ENCODE measurements at places on chromosomes 11 and 22.

- no peak overlapping the region for H3K27ac ChIP-seq
- no peaks in the 10 kb centered on the region for H3K27me3 ChIP-seq
- H3K4me1 ChIP-seq = no peaks in the 10 kb centered on the region
- no peak for DNase-seq
- H3K4me3 ChIP-seq = no peak overlapping the region
Observed at GRCh38 chr11:75603791-75604736, 42.0 kb downstream of the SERPINH1 start.

- H3K27ac ChIP-seq = no peak overlapping the region
- no peaks in the 10 kb centered on the region for H3K4me1 ChIP-seq
- H3K36me3 ChIP-seq = no peaks in the 10 kb centered on the region
- H3K27me3 ChIP-seq = no peaks in the 10 kb centered on the region
- DNase-seq = no peak
Observed at GRCh38 chr11:105935791-105936190, 86.2 kb downstream of the MSANTD4 start.

DNA sequence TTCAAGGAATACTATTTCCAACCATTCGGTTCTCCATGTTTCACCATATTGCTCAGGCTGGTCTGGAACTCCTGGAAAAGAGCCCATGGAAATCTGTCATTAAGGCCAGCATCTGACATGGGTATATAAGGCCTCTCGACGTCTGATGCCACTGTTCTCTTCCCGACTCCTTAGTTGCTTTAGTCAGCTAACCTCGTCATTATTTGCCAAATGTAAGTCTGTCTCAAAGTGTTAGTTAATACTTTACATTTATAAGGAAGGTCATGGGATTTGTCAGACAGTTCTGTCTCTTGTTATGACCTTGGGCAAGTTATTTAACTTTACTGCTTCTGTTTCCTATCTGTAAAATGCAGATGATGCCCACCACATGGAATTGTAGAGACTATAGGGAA, 1.6 kb downstream of the MRPL48 start:
- H3K27ac ChIP-seq = peak overlapping the region; percentile 89
- no peak for DNase-seq
- H3K27me3 ChIP-seq = no peaks in the 10 kb centered on the region
- H3K36me3 ChIP-seq = no peaks in the 10 kb centered on the region
- H3K4me1 ChIP-seq = no peaks in the 10 kb centered on the region
- H3K4me3 ChIP-seq = no peak overlapping the region

DNA sequence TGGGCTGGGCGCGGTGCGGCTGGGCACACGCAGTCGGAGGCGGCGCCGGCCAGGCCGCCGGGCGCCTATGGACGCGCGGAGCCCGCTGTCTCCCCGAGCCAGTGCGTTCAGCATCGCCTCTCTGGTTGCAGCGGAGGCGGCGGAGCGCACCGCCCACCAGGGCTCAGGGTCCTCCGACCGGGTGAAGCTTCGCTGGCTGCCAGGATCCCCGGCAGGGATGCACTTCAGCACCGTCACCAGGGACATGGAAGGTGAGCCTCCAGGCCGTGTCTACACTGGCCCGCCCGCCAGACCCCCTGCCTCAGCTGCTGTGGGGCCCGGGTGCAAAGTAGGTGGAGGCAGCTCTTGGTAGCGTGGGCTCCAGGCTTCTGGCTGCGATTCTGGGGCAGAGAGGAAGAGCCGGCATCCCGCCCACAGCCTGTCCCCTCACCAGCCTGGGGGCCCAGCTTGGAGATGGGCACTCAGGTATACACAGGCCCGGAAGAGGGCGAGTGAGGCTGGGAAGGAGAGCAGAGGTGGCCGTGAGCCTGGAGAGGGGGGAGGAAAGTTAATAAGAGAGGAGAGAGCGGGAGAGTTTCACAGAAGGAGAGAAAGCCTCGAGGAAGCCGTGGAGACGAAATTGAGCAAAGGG, 1.0 kb upstream of the TBX1 start:
- peaks cover 26% of the 10 kb centered on the region for H3K27me3 ChIP-seq
- peak overlapping the region; percentile 0 for H3K4me3 ChIP-seq
- no peak overlapping the region for H3K27ac ChIP-seq
- no peak for DNase-seq
- H3K4me1 ChIP-seq = no peaks in the 10 kb centered on the region

GRCh38 chr11:11724994-11725393, 103.2 kb upstream of the GALNT18 start:
- no peaks in the 10 kb centered on the region for H3K4me1 ChIP-seq
- no peak for DNase-seq
- no peaks in the 10 kb centered on the region for H3K36me3 ChIP-seq

DNA sequence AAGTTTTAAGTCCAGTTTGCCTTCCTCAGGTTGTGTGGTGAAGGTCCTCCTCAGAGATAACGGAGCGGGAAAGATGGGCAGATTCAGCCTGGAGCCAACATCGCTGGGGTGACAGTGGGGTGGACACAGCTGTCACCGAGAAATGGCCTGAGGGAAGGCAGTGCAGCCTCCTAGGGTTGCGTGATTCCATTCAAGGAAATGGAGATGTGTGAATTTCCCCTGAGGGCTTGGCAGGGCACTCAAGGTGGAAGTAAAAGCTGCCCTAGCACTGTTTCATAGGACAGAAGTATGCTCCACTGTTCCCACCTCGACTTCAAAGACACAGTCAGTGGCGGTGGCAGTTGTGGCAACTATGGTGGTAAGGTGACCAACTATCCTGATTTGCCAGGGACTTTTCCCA, 15.4 kb upstream of the CAT start:
- H3K36me3 ChIP-seq = no peaks in the 10 kb centered on the region
- no peak overlapping the region for H3K27ac ChIP-seq
- DNase-seq = no peak
- no peaks in the 10 kb centered on the region for H3K4me1 ChIP-seq

- DNase-seq = peak; percentile 67
- peak overlapping the region; percentile 99 for H3K27ac ChIP-seq
- peaks cover 8% of the 10 kb centered on the region for H3K36me3 ChIP-seq
Observed at GRCh38 chr22:41447435-41448188, 1.0 kb upstream of the TOB2 start.

DNA sequence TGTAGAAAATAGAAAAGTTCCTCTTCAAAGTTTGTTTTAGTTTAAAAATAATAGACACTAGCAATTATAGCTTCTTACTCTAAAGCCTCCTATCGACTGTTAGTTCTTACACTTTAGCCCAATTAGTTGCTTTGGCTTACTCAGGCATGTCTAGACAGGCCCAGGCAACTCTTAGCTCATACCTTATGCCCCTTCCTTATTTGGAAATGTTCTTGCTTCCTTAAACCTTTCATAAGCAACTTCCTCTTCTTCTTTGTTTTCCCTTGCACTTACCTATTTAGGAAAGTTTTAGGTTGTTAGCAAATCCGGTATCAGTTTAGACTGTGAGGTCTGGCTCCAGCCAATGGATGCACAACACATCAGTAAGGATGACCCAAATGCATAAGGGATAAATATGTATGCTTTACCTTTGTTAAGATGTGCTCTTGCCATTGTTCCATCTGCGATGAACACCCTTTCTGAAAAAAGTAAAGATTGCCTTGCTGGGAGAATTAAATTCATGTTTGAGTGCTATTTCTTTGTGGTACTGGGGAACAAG, 1277.5 kb upstream of the CNTN5 start:
- no peak overlapping the region for H3K27ac ChIP-seq
- no peak for DNase-seq
- H3K4me1 ChIP-seq = no peaks in the 10 kb centered on the region
- no peak overlapping the region for H3K4me3 ChIP-seq
- H3K27me3 ChIP-seq = no peaks in the 10 kb centered on the region

GRCh38 chr11:35248558-35249323, 109.8 kb downstream of the CD44 start:
- H3K36me3 ChIP-seq = no peaks in the 10 kb centered on the region
- no peak overlapping the region for H3K27ac ChIP-seq
- H3K4me1 ChIP-seq = peaks cover 7% of the 10 kb centered on the region
- H3K4me3 ChIP-seq = no peak overlapping the region
- DNase-seq = no peak
